ENCODE measurements at places on chromosomes 11 and 22.

- no peak for DNase-seq
Measured at GRCh38 chr11:35683728-35684339, 21.3 kb downstream of the TRIM44 start.

GRCh38 chr11:62242021-62242420 lies at the start of gene SCGB1D2:
Gene SCGB1D2, plus strand, starts transcription at chr11:62242239. Its CDS starts 69 bp downstream, at chr11:62242308.
- DNase-seq = peak; percentile 15

GRCh38 chr11:59551659-59552521 lies 40.6 kb downstream of the OR4D9 start:
- peak; percentile 74 for DNase-seq

- no peak for DNase-seq
Measured at GRCh38 chr22:36928196-36928595, 14.8 kb downstream of the CSF2RB start.

- DNase-seq = peak; percentile 38
Measured at GRCh38 chr22:42412744-42413333, 19.4 kb downstream of the NFAM1 start.

- no peak for DNase-seq
Measured at GRCh38 chr22:23072911-23073491, 2.7 kb downstream of the GNAZ start.

GRCh38 chr22:44664149-44664548 lies 37.9 kb upstream of the PRR5 start:
- no peak for DNase-seq

- DNase-seq = no peak
Measured at GRCh38 chr11:27660171-27660570, 40.1 kb downstream of the BDNF start.

DNA sequence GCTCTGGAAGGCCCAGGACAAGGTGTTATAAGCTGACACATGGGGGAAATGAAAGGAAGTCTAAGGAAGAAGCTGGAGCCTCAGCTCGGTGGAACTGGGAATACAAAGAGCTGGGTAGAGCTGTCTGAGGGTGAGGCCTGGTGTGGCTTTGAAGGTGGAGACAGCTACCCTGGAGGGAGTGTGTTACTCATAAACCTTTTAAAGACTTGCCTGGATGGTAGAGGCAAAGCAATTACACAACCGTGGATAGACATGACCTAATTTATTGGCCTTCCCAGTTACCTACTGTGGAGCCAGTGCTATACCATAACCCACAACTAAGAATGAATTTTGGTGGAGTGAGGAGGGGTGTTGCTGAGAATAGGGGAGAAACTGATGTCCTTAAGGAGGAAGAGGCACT lies 22.6 kb downstream of the EXPH5 start:
- no peak for DNase-seq

GRCh38 chr22:37912171-37912570 lies 6.1 kb downstream of the MICALL1 start:
- no peak for DNase-seq

DNA sequence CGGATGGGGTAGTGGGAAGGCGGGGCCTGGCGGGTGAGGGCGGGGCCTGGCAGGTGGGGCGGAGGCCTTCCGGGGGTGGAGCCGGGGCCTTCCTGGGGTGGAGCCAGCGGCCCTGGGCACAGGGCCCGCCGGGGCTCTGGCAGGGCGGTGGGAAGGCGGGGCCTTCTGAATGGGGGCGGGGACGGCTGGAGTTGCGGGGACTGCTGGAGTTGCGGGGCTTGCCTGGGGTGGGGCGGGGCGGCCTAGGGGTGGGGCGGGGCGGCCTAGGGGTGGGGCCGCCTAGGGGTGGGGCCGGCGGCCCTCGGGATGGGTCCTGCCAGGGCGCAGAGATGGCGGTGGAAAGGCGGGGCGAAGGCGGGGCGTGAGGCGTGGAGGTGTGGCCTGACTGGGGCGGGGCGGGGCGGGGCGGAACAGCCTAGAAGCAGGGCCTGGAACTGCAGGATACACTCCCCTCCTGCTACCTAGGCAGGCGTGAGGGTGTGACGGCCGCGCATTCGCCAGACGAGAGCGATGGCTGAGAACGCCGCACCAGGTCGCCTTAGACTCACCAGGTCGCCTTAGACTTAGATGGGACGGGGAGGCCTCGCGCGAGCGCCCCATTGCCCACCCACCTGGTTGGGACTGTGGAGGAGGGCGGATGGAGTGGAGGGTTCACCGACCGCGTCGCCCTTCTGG lies 19.3 kb downstream of the RRP7A start:
- peak; percentile 88 for DNase-seq

- no peak for DNase-seq
Measured at GRCh38 chr11:110027627-110028371, 65.4 kb upstream of the ZC3H12C start.

- DNase-seq = no peak
Measured at GRCh38 chr11:12752868-12753524, 78.8 kb downstream of the TEAD1 start.

DNA sequence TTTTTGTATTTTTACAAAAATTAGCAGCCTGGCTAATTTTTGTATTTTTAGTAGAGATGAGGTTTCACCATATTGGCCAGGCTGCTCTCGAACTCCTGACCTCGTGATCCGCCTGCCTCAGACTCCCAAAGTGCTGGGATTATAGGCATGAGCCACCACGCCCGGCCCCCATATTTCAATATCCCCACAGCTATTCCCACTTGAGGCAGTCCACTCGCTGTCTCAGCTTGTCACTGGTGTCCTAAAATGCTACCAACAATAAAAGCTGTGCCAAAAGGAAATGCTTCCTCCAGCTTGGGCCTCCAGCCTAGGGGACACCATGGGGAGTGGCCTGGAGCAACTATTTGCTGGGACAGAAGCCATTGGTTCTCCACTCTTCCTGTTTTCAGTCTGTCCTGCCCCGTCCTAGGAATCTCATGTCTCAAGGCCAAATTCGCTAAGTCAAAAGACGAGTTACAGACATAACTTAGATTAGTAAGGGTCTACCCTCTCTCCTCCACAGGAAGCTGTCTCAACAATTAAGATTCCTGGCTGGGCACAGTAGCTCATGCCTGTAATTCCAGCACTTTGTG lies 7.3 kb upstream of the SPINDOC start:
- DNase-seq = no peak

GRCh38 chr11:2807801-2808241 lies 77.8 kb downstream of the CDKN1C start:
- DNase-seq = no peak

GRCh38 chr11:103676413-103676812 lies 360.0 kb upstream of the DDI1 start:
- DNase-seq = no peak

GRCh38 chr22:49291169-49291568 lies 536.5 kb downstream of the BRD1 start:
- no peak for DNase-seq

DNA sequence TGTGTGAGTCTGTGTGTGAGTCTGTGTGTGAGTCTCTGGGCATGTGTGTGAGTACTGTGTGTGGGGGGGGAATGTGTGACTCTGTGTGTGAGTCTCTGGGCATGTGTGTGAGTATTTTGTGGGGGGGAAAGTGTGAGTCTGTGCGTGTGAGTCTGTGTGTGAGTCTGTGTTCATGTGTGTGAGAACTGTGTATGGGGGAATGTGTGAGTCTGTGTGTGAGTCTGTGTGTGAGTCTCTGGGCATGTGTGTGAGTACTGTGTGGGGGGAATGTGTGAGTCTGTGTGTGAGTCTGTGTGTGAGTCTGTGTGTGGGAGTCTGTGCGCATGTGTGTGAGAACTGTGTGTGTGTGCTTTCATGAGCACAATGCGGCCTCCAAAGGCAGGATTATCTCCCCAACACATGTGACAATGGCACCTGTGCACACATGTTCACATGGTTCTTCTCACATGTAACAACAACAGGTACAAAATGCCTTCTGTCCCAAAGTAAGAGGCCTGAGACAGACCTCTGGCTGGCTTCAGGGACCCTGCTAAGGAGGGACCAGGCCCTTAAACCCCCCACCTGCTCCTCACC lies 1.6 kb downstream of the CD5 start:
- no peak for DNase-seq

GRCh38 chr22:23112472-23113012 lies 29.2 kb downstream of the RSPH14 start:
- no peak for DNase-seq

DNA sequence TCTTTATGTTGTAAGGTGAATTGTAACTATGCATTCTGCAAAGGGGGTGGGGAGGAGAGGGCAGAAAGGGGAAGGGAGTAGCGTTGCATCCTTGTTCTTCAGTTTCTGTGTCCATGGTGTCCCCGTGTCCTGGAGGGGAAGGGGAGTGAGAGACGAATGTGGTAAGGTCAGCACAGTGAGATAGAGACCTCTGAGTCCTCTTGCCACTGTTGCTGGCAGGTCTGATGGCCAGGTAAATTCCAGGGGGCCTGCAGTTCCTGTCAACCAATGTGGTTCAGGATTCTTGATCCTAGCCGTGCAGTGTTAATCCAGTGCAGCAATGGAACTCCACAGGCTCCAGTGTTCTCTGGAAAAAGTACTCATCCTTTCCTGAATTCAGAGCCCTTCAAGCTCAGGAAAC lies 14.6 kb upstream of the ADSL start:
- DNase-seq = no peak

DNA sequence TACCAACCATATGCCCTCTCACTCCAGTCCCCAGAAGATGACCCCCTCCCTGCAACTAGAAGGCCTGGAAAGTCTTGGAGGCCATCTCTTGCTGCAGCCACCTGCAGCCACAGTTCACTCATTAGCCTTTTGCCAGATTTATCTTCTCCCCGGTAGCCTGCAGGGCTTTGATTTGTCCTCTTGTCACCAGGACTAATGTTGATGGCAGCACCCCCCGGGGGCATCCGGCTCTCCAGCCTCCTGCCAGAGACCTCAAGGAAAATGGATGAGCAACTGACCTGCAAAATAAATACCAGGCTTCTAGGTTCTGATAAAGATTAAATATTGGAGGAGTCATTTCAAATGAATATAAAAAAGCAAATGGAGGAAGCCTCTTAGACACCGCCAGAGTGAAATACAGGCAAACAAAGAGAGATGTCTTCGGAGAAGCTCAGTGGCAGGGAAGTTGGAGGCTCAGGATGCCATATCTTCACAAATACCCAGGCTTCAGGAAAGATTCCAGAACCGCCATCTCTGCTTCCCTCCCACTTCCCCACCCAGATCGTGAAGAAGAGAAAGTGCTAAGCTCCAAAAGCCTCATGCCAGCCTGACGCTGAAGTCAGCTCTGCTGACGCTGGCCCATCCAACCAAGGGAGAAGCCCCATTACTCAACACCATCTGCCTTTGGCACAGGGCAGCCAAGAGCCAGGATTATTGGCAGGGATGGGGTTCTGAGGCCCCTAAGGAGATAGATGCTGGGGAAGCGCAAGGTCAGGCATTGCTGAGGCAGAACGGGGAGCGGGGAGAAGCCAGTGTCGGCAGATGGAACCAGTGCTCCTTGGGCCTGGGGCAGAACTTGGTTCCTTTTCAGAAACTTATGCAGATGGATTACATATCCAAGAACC lies 362.7 kb downstream of the CADM1 start:
- DNase-seq = no peak

GRCh38 chr11:2929950-2930703 lies 907 bp upstream of the PHLDA2 start:
- peak; percentile 63 for DNase-seq

DNA sequence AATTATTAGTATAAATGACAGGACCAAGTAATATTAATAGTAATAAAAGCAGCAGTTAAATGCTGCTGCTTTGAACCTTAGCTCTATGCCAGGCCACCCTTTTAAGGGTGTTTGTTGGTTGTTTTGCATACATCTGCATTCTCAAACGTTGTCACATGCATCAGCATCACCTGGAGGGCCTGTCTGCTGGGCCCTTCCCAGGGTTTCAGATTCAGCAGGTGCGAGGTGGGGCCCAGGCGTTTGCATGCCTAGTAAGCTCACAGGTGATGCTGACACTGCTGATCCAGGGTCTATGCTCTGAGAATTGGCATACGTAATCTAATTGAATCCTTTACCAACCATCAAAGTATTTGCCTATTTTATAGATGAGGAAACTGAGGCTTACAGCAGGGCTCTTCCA lies 246.5 kb downstream of the CADM1 start:
- DNase-seq = no peak

DNA sequence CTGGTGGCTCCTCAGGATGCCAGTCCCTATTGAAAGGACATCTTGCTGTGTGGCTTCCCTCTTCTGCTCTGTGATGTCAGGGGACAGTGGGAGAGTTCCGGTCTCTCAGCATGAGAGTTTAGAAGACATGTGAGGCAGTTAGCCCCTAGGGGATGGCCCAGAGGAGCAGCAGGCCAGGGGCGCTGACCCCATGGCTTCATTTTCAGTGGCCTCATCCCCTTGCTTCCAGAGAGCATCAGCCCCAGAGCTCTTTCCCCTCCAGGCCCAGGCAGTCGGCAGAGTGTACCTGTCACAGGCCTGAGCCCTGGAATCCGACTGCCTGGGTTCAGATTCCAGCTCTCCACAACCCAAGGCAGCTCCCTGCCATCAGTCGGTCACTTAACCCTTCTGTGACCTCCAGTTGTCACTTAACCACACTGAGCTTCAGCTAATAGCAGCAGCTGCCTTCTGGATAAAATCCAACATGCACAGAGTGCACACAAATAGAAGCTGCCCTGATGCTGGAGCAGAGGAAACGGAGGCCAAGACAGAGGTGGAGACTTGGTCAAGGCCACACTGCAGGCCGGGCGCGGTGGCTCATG lies 14.1 kb upstream of the LRRC10B start:
- no peak for DNase-seq

All from neural progenitor cell (in vitro differentiated cells).